Sciatic nerve (tissue), 2 donors: ENCODE measurements at places on chromosomes 4 and X. TPM values are rescaled to one million over a fixed set of nuclear protein-coding genes. Genes with fewer than 3 reads are reported as not detected.

DNA sequence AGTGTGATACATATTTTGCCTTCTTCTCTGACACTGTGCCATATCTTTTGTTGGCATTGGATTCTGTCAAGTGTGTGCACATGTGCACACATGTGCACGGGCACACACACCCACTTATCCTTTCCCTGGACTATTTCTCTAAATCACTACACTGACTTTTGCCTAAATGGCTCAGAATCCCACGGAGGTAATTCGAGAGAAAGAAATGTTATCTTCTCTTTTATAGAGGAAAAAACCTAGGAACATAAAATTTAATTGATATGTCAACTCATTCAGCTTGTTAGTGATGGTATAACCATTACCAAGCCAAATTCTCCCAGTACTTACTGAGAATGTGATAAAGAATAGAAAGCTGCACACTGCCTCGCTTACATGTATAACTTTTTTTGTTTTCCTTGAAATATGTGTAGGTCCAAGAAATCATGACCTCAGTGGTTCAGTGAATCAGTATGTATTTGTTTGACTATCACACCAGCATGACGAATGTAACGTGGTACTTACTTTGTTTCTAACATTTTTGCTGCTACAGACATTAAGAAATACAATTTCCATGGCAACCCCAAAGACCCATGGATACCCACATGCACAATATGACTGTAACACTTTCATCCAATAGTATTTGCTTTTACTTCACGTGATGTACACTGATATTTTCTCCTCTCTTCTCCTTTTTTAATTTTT, 163.0 kb downstream of the PCDH7 start:
- DNase-seq = no peak

DNA sequence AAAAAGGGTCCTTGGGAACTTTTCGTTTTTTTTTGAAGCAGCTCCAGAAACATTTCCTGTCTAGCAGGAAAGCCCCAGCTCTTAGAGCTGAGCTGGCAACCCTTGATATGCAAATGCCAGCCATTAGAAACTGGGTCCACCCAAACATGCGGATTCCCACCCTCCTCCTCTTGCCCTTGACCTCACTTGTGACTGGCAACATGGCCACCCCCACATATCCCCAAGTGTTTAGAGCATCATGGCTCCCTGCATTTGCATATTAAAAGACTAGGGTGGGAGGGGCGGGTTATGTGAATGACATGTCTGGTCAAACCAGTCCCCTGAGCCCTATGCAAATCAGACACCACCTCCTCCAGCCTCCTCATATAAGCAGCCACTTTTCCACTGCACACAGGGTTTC, 671.1 kb downstream of the FAT4 start:
- DNase-seq = no peak

Gene GAGE12E
- total RNA-seq = not detected

- no peak for DNase-seq
Observed at GRCh38 chrX:75957107-75957610, 172.1 kb upstream of the MAGEE2 start.
